LNCaP clone FGC (cell line): ENCODE measurements at places on chromosomes 3 and 15.

- DNase-seq: no peak
These were observed 217.0 kb downstream of the SATB1 start for GRCh38 chr3:18208091-18208490.

- no peak for DNase-seq
These were observed 499.9 kb upstream of the LMCD1 start for GRCh38 chr3:8001712-8002111.

DNA sequence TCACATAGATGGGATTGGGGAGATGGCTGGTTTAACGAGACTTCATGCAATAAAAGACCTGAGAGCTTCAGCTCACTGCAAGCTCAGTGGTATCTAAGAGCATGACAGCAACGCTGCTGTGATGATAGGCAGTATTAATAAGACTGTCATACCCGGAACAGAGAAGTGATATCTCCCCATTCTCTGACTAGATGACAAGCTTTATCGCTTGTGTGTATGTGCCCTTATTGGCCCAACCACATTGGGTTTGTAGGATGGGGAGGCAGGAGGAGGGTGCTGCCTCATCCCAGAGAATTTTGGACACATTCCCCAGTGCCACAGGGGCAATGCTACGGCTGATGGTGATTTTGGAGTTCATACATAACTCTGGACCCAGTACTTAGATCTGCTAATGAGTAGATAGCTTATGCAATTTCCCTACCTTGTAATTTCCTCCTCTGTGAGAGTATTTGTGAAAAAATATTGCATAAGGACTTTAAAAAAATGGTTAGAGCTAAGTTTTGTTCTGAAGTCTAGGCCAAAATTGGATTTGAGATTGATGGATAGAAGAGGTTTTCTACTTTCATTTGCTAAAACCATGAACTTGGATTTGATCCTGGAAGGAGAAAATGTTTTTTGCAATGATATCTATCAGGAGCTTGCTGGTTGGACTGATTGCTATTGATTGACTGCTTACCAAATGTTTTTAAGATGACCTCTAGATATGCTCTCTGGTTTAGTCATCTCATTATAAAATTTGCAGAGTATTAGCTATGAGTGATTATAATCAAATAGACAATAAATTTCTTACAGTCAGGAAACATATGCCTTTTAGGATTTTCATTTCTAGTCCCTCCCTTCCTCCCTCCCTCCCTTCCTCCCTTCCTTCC, 14.0 kb upstream of the TMEM212 start:
- DNase-seq: no peak

- DNase-seq: no peak
These were observed 43.5 kb downstream of the PHC3 start for GRCh38 chr3:170137986-170138385.

- no peak for DNase-seq
These were observed 140.7 kb upstream of the NR2E3 start for GRCh38 chr15:71669688-71670087.

GRCh38 chr3:2360815-2361214, 262.1 kb downstream of the CNTN4 start:
- DNase-seq: no peak

- no peak for DNase-seq
These were observed 1.7 kb upstream of the MAN2A2 start for GRCh38 chr15:90901175-90902039.

DNA sequence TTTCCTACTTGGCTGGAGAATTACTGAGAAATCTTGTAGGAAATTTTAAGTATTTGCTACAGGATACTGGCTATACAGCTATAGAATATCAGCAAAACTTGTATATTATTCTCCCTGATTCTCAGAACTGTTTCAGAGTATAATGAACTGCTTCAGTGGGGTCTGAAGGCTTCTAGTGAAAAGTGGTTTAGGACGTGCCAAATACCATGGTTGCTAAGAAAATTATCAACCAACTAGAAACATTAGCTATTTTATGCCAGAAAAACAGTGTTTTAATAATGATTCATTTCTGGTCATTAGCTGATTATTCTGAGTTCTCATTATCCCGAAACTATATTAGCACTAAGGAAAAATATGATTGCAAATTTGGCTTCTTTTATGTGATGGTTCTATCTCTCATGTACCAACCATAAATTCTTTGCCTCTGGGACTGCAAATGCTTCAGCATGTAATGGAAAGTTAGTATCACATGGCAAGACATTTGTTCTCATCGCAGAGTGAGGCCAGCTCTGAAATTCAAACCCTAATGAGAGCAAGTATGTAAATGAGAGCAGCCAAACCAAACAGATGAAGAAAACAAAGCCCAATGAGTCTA, 11.0 kb upstream of the TSC22D2 start:
- no peak for DNase-seq

DNA sequence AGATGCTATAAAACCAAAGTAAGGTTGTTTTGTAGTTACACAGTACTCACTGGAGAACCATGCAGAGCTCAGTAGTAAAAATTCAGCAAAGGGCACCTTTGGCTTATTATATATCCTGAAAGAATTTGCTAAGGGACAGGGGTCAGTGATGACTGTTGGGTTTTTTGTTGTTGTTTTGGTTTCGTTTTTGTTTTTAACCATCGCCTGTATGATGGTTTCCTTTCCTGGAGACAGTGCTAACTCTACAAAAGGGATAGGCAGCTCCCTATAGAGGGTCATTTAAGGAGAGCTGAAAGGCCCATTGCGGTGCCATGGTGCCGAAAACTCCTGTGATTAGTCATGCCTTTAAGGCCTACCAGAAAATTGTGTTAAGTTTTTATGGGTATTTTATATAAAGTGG, 118.2 kb upstream of the GOLIM4 start:
- DNase-seq: no peak

GRCh38 chr15:74616366-74616939, 817 bp downstream of the CLK3 start:
- no peak for DNase-seq

GRCh38 chr3:63046580-63046979, 171.4 kb upstream of the CADPS start:
- no peak for DNase-seq

DNA sequence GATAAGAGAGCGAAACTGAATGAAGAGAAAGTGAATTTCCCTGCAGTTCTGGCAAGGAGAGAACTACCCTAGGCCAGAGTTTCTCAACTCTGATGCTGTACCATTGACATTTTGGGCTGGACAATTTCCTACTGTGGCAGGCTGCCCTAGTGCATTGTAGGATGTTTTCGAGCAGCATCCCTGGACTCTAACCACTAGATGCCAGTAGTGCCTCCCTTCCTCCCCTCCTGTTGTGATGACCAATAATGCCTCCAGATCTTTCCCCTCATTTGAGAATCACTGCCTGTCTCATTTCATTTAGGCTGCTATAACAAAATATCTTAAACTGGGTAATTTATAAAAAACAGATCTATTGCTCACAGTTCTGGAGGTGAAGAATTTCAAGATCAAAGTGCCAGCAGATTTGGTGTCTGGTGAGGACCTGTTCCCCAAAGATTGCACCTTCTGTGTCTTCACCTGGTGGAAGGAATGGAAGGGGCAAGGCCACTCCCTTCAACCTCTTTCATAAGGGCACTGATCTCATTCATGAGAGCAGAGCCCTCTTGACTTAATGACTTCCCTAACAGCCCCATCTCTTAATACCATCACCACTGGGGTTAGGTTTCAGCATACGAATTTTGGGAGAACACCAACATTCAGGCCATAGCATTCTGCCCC, 188.9 kb upstream of the MEIS2 start:
- DNase-seq: no peak

DNA sequence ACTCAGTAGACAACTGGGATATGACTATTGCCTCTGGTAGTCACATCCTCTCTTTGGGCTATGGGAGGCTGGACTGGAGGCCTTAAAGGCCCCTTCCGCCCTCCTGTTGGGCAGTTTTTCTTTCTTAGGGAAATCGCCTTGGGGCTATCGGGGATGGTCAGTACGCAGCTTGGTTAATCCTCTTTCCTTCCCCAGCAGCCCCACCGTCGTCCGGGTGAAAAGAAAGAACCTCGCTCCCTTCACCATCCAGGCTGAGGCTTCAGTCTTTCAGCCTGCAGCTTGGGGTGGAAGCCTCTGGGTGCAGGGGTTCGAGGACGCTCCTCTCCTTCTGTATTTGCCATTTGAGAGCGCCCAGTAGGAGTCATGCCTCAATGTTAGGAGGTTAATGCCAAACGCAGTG, 641 bp upstream of the ST6GAL1 start:
- no peak for DNase-seq

DNA sequence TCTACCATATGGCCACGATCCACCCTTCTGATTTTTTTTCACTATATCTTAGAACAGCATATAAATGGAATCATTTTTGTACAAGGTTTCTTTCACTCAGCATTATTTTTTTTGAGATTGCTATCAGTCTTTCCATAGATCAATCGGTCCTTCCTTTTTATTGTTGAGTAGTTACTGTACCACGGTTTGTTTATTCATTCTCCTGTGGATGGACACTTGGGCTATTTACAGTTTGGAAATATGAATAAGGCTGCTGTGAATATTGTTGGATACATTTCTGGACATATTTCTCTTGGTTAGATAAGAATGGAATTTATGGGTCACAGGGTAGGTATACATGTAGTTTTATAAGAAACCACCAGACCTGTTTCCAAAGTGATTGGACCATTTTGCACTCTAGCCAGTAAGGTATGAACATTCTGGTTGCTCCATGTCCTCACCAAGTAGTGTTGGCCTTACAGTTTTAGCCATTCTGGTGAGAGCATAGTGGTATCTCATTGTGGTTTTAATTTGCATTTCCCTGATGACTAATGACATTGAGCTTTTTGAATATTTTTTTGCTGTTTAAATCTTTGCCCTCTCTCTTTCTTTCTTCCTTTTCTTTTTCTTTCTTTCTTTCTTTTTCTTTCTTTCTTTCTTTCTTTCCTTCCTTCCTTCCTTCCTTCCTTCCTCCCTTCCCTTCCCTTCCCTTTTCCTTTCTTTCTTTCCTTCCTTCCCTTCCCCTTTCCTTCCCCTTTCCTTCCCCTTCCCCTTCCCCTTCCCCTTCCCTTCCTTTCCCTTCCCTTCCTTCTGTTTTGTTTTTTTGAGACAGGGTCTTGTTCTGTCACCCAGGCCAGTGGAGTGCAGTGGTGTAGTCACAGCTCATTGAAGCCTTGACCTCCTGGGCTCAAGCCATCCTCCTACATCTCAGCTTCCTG, 49.2 kb downstream of the LRRK1 start:
- peak; percentile 6 for DNase-seq

DNA sequence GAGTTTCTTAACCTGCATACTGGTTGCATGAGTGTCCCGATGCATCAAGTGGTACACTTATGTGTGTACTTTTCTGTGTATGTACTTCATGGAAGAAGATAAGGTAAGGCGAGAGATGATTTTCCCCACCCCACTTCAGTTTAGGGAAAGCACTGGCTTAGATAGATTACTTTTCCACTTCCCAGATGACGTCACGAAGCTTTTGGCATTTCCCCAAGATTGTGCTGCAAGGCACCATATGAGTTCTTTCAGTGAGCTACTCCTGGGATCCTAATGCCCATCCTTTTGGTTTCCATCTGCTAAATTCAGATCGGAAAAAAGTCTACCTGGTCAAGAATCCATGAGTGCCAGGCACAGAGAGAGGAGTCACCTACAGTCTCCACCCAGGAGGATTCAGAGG, 4.5 kb downstream of the IL17RB start:
- no peak for DNase-seq

GRCh38 chr15:94411846-94412245, 180.5 kb downstream of the MCTP2 start:
- no peak for DNase-seq

DNA sequence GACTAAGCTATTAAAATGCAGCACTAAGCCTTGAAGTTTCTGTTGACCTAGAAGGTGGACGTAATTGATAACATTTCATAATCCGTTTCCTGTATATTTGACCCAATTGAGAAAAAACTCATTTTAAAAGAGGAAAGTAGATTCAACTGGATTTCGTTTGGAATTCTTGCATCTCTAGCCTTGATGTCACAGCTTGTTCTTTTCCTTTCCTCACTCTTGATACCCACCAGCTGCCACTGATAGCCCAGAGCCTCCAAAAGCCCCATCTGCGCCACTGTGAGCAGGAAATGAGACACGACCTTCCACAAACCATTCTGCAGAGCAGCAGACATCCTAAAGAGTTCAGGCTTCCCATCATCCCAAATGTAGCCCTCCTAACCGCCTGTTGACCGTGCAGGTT, 61.8 kb downstream of the FOXB1 start:
- no peak for DNase-seq

DNA sequence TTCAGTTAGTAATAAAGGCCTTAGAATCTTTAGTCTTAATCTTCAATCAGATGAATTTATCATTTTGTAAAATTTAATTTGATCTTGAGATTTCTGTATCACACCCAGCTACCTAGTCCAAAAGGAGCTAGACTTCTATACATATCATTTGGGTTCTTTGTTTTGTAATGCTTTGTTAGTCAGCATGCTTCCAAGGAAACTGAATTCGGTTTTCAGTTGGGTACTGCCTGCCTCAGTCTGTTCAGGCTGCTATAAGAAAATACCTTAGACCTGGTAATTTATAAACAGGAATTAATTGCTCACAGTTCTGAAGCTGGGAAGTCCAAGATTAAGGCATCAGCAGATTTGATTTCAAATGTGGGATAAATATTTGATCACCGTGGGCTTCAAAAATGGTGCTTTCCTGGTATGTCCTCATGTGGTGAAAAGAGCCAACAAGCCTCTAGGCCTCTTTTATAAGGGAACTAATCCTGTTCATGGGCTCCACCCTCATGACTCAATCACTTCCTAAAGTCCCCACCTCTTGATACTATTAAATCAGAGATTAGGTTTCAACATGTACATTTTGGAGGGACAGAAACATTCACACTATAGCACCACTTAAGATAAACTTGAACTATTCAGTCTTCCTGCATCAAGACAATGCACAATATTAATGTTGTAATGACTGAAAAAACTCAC, 800.7 kb downstream of the NAALADL2 start:
- DNase-seq: no peak

- DNase-seq: no peak
These were observed 499.8 kb downstream of the ROBO2 start for GRCh38 chr3:77539677-77540076.

DNA sequence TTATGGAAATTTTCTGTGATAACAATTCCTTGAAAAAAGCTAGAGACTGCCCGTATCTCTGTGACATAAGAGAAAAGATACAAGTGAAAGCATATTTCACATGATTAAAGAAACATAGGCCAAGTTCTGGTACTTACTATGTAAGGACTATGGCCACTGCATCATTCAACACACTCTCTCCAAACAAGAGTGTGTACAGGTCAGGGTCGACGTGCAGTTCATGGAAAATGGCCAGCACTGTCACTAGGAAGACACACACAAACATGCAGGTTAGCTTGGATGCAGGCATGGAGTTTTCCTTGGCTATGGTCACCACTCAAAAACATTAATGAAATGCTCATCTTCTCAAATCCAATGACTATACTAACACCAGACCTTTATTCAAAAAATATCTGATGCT, 196.2 kb downstream of the SLC9A9 start:
- DNase-seq: no peak

DNA sequence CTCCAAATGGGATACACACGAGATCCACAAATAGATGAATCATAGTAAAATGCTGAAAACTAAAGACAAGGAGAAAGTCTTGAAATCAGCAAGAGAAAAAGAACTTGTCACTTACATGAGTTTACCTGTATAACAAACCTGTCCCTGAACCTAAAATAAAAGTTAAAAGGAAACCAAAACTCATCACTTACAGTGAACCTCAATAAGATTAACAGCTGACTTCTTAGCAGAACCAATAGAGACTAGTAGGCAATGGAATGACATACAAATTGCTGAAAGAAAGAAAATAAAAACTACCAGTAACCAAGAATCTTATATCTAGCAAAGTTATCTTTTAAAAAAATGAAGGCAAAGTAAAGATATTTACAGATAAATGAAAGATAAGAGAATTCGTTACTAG, 27.4 kb downstream of the SEC22A start:
- DNase-seq: no peak
